Parietal lobe (tissue), 2 donors: ENCODE measurements at places on chromosomes 3 and 15. TPM values are rescaled to one million over a fixed set of nuclear protein-coding genes. Genes with fewer than 3 reads are reported as not detected.

The CACNA2D3 gene
- 16.6 TPM for total RNA-seq

The CISH gene
- 0.63 TPM for total RNA-seq

The TUSC7 gene
- not detected for total RNA-seq

The SUMF1 gene
- total RNA-seq: 44.1 TPM

The CHL1 gene
- 1,059 TPM for total RNA-seq

The TMEM45A gene
- total RNA-seq: 1.6 TPM

The SATB1 gene
- total RNA-seq: 141 TPM

The DPPA2 gene
- total RNA-seq: not detected

The GRIP2 gene
- 22.5 TPM for total RNA-seq

The NME9 gene
- total RNA-seq: 4.1 TPM

The C2CD4A gene
- not detected for total RNA-seq

The B3GNT5 gene
- 16.6 TPM for total RNA-seq

The SRPRB gene
- 30.4 TPM for total RNA-seq

The MCTP2 gene
- 0.94 TPM for total RNA-seq

The UROC1 gene
- not detected for total RNA-seq

The ARPIN gene
- 21.6 TPM for total RNA-seq

The VIPR1 gene
- total RNA-seq: 0.31 TPM

The AGTR1 gene
- total RNA-seq: 0.31 TPM

The ARL14 gene
- not detected for total RNA-seq

The ZNF620 gene
- 16.3 TPM for total RNA-seq

The GP9 gene
- not detected for total RNA-seq

The SYNPR gene
- 45.7 TPM for total RNA-seq

The LTK gene
- not detected for total RNA-seq

The FSD2 gene
- not detected for total RNA-seq

The CLDN1 gene
- 2.5 TPM for total RNA-seq

The UBAP1L gene
- 12.5 TPM for total RNA-seq

The ATG7 gene
- 59.5 TPM for total RNA-seq

The GRK7 gene
- total RNA-seq: 0.31 TPM

The AHSG gene
- total RNA-seq: 0.63 TPM

The SSUH2 gene
- total RNA-seq: 1.3 TPM

The ST8SIA2 gene
- total RNA-seq: 150 TPM

The MYO5C gene
- 2.8 TPM for total RNA-seq
